ENCODE measurements at places on chromosomes 3 and 15. TPM values are rescaled to one million over a fixed set of nuclear protein-coding genes. Genes with fewer than 3 reads are reported as not detected.

The CCDC33 gene
- not detected for total RNA-seq

The DPPA4 gene
- not detected for total RNA-seq

The SMCO1 gene
- not detected for total RNA-seq

The ATP8B4 gene
- 28.3 TPM for total RNA-seq

The PLCB2 gene
- total RNA-seq, result 17.9 TPM

The GOLGA6B gene
- total RNA-seq, result not detected

The MYL3 gene
- total RNA-seq, result 8.5 TPM

The VPS39 gene
- 116 TPM for total RNA-seq

The MAGEL2 gene
- total RNA-seq, result 0.16 TPM

DNA sequence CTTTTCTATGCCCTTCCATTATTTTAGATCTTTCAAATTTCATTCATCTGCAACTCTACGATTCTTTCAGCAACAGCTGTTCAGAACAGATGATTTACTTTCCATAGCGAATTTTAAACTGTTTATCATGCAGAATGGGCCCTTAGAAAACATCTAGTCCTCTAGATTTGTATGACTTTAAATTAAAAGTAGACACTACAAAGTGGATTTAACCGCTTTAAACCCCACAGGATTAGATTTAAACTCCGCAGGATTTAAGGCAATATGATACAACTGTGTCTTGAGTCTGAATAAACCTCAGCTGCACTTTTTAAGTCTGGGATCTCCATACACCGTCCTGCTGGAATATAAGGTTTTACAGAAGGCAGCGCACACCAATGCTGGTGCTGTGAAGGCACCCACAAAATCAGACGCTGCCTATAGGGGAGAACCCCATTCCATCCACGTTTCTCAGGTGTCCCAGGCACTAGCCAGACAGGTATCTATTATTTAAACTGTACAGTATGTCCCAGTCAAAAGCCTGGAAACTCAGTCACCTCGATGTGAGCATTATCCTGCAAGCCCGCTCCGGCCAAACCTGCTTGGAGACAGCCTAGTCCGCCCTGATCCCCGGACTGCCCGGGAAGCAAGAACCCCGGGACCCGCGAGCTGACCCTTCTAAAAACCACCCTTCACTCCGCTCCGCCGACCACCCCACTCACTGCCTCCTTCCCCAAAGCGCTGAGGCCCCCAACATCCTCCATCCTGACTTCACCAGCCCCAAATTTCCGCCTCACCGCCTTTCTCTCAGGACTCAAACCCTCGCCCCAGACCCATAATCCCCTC, 768 bp downstream of the ANO10 start:
- peak; percentile 30 for DNase-seq
- H3K36me3 ChIP-seq, result no peaks in the 10 kb centered on the region
- H3K27me3 ChIP-seq, result no peaks in the 10 kb centered on the region
- H3K27ac ChIP-seq, result peak overlapping the region; percentile 90
- peak overlapping the region; percentile 69 for H3K4me3 ChIP-seq
- no peaks in the 10 kb centered on the region for H3K4me1 ChIP-seq

DNA sequence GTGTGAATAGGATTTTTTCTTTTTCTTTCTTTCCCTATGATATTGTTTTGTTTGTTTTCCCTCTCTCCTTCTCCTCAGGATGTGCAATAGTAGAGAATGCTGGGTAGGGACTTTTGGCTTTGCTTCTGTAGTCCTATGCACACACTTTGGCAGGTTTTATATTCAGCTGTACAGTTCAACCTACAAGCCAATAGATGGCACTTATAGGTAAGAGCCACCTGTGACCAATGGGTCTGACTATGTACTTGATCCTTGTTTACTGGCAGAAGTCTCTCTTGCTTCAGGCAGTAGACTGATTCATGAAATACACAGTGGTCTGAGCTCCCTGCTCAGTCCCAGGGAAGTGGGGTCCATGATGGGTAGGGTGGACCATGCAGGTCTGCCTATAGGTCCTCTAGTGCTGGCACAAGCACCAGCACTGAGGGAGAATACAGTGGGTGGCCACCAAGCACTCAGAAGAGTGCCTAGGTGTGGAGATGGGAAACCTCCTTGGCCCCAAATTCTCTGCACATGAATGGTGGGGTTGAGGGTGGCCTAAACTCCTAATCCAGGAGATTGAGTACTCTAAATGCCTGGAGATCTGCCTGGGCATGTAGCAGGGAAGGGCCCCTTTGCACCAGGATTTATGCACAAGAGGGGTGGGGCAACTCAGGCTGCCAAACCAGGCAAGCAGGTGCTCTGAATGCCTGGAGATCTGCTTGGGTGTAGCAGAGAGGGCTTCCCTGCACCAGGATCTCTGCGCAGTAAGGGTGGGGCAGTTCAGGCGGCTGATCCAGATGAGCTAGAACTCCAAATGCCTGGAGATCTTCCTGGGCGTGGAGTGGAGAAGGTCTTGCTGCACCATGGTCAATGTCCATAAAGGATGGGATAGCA, 176.1 kb downstream of the DOCK3 start:
- H3K4me3 ChIP-seq, result no peak overlapping the region
- no peak for DNase-seq
- H3K36me3 ChIP-seq, result no peaks in the 10 kb centered on the region
- H3K27me3 ChIP-seq, result no peaks in the 10 kb centered on the region

GRCh38 chr3:166461626-166462025, 624.4 kb upstream of the BCHE start:
- no peaks in the 10 kb centered on the region for H3K27me3 ChIP-seq
- H3K4me1 ChIP-seq, result no peaks in the 10 kb centered on the region
- no peaks in the 10 kb centered on the region for H3K36me3 ChIP-seq
- DNase-seq, result no peak
- no peak overlapping the region for H3K4me3 ChIP-seq
- no peak overlapping the region for H3K27ac ChIP-seq

DNA sequence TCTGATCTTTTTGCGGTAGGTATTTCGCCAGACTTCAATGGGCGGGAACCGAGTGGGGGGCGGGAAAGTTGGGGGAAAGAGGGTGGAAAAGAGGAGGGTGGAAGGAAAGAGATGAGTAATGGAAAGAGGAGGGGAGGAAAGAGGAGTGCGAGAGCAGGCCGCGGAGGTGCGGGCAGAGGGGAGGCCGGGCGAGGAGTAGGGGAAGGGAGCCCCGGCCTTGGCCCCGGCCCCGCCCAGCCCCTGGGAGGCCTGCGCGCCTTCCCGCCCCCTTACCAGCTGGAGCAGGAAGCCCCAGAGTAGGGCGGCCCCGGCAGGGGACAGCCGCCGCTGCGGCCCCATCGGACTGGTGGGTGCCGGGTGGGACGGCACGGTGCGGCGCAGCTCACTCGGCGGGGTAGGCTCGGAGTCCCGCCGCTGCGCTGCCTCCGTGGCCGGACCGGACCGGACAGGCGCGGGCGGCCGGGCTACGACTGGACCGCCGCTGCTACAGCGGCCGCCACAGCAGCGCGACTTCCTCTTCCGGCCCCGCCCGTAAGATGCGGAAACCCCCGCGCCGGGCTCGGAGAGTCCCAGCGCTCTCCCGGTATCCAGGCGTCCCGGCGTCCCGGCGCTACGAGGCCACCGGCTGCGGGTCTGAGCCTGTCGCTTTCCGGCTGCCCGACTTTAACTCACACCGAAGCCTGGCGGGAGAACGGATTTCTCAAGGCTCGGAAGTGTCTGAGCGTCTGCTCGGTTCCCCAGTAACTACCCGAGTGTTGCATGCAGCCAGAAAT, at the start of gene SPPL2A:
Gene SPPL2A (minus strand): TSS at position 512 of the 773 bp plus-strand sequence. CDS start 173 bp downstream, at position 339.
- no peaks in the 10 kb centered on the region for H3K4me1 ChIP-seq
- peak; percentile 74 for DNase-seq
- H3K27me3 ChIP-seq, result no peaks in the 10 kb centered on the region
- H3K27ac ChIP-seq, result peak within 1 kb of the TSS; percentile 100

GRCh38 chr3:71310359-71310979, 273.1 kb downstream of the FOXP1 start:
- no peak for DNase-seq
- no peaks in the 10 kb centered on the region for H3K4me1 ChIP-seq
- H3K27me3 ChIP-seq, result no peaks in the 10 kb centered on the region
- no peak overlapping the region for H3K4me3 ChIP-seq
- no peaks in the 10 kb centered on the region for H3K36me3 ChIP-seq

DNA sequence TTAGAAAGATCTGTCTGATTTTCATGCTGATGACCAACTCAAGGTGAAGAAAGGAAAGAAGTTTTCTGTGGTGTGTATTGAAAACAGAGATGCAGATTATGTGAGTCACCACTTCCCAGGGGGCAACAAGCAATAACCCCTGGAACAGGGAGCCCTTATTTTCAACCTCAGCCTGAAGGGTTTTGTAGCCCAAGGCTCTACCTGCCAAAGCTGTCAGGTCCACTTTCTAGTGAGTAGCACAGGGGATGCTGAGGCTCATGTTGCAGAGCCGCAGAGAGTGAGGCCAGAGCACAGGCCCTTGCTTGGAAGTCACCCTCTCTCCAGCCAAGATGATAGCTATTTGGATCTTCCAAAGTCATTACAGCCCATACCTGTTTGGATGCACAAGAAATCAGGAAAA, 152.2 kb upstream of the SLC24A5 start:
- H3K27ac ChIP-seq, result no peak overlapping the region
- no peak for DNase-seq
- H3K27me3 ChIP-seq, result no peaks in the 10 kb centered on the region
- no peaks in the 10 kb centered on the region for H3K36me3 ChIP-seq
- no peak overlapping the region for H3K4me3 ChIP-seq
- H3K4me1 ChIP-seq, result no peaks in the 10 kb centered on the region
